ENCODE measurements at places on chromosomes 13 and 19.

DNA sequence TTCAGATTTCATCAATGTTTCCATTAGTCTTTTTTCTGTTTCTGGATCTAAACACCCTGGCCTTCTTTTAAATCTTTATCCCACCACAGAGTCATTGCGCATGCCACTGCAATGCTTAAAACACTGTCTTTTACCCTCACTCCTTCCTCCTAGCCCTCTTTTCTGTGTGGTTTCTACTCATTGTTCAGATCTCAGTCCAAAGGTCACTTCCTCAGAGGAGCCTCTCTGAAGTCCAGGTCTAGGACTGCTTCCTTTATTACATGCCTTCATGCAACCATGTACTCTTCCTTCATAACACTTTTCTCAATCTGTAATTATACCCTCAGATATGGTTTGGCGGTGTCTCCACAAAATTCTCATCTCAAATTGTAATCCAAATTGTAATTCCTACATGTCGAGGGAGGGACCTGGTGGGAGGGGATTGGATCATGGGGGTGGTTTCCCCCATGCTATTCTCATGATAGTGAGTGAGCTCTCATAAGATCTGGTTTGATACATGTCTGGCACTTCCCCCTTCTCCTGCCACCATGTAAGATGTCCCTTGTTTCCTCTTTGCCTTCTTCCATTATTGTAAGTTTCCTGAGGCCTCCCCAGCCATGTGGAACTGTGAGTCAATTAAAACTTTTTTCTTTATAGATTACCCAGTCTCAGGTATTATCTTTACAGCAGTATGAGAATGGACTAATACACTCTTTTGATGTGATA lies 808.9 kb downstream of the DIAPH3 start:
- no peak for DNase-seq

- DNase-seq, result no peak
Measured at GRCh38 chr13:79581870-79582315, 100.9 kb downstream of the NDFIP2 start.

- no peak for DNase-seq
Measured at GRCh38 chr13:98254513-98254912, 77.4 kb upstream of the RNF113B start.

DNA sequence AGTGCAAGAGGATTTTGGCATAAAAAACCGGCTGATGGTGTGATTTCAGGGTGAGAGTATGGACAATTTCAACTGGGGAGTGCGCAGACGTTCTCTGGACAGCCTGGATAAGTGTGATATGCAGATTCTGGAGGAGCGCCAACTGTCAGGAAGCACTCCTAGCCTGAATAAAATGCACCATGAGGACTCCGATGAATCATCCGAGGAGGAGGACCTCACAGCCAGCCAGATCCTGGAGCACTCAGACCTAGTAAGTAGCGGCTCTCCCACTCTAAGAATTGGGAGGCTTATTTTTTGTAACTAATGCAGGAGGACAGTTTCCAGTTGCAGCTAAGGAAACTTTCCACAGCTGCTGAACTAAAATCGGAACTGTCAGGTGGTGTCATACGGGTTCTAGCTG lies 53.6 kb downstream of the ZAR1L start:
- no peak for DNase-seq

- no peak for DNase-seq
Measured at GRCh38 chr13:46173656-46174055, 8.3 kb downstream of the LCP1 start.

DNA sequence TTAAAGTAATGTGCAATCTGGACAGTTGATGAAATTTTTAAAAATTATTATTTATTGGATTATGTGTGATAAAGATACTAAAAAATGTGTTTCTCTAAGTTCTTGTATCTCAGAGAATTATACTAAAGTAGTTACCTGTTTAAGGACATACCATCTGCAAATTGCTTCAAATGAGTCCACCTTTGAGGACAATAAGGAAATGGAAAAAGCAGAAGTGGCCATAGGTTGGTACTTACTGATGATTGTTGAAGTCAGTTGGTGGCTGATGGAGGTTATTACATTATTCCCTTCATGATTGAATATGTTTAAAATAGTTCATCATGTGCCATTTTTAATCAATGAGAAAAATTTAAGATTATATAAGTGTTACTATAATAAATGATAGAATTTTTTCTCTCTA lies 367.0 kb downstream of the MYO16 start:
- DNase-seq, result no peak

DNA sequence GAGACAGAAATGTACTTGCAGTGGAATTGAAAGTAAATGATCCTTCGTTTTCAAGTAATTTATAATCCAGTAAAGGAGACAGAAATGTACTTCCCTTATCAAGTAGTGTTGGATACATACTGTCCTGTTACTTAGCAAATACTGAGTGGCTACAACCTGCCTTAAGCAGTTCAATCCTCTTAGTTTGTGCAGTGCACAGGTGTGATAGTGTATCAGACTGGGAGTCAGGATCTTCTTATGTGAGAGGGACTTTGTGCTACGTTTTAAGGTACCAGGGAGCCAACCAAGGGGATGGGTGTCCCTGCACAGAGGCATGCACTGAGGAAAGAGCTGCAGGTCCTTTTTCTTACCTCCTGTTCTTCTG lies 111.1 kb downstream of the DNAJC3 start:
- no peak for DNase-seq

DNA sequence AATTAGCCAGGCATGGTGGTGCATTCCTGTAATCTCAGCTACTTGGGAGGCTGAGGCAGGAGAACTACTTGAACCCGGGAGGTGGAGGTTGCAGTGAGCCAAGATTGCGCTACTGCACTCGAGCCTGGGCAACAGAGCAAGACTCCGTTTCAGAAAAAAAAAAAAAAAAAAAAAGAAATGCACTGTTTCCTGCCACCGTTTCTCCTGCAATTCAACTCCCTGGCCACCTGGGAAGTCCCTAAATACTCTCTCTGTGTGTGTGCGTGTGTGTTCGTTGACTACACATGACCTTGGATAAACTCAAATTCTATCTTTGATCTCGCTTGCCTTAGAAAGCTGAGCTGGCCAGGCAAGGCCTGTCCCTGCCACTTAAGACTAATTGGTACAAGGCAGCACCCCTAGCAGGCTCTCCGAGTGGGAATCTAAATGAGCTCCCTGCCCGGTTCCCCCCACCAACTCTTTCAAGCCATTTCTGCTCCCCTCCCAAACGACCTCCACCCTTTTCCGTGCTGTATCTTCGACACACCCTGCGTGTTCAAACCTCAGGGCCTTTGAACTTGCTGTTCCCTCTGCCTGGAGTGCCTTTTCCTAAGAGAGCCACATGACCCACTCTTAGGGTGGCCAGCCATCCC lies 5.2 kb upstream of the BCAT2 start:
- DNase-seq, result no peak
